MM.1S (cell line): ENCODE measurements at places on chromosomes 7 and 10.
A peak's percentile ranks its signal among the peaks of the same experiment; 100 is the strongest.

DNA sequence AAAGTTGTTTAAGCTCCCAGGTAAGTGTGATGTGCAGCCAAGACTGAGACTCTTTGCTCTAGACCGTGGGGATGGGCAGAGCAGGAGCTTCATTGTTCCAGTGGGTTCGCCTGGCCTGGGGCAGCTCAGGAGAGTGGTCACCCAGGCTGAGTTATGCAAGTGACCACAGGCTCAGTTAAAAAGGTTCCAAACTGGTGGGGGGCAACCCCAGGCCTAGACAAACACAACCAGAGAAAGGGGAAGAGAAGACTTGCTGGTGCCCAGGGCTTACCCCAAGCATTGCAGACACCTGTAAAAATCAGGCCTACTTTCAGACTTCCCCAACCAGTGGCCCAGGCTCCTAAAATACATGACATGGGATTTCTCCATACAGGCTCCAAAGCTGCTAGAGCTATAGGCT is 21.6 kb downstream of the CREB3L2 start:
- H3K4me1 ChIP-seq = peaks cover 56% of the 10 kb centered on the region
- H3K36me3 ChIP-seq = peaks cover 14% of the 10 kb centered on the region

DNA sequence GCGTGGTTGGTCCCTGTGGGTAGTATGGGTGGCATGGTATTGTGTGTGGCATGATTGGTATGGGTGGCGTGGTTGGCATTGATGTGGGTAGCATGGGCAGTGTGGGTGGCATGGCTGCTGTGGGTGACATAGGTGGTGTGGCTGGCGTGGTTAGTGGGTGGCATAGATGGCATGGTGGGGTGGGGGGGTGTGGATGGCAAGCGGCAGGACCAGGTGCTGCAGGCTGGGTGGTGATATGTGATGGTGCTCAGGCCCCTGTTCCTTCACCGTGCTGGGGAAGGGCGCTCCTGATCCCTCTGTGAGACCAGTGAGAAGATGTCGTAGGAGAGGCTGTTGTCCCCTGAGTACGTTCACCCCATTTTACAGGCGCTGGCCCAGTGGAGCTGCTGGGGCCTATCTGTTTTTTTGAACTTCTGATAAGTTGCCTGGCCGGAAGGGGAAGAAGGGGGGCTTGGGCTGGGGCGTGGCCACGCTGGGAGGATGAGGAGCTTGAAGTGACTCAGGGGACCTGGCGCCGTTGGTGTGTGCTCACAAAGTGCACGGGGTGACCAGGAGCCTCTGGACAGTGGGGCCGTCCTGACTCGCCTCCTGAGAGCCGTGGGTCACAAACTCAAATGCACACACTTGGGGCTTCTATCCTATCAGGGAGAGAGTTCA is 17.5 kb downstream of the INPP5A start:
- DNase-seq = no peak
- no peak overlapping the region for H3K4me3 ChIP-seq
- no peak overlapping the region for H3K27ac ChIP-seq

GRCh38 chr10:114265392-114266053 is 26.5 kb downstream of the VWA2 start:
- no peak for DNase-seq
- H3K4me3 ChIP-seq = no peak overlapping the region
- H3K27me3 ChIP-seq = no peaks in the 10 kb centered on the region
- H3K27ac ChIP-seq = no peak overlapping the region
- H3K4me1 ChIP-seq = 0 out of 2 replicates have a peak, but pooled peaks cover 4% of the 10 kb centered on the region

DNA sequence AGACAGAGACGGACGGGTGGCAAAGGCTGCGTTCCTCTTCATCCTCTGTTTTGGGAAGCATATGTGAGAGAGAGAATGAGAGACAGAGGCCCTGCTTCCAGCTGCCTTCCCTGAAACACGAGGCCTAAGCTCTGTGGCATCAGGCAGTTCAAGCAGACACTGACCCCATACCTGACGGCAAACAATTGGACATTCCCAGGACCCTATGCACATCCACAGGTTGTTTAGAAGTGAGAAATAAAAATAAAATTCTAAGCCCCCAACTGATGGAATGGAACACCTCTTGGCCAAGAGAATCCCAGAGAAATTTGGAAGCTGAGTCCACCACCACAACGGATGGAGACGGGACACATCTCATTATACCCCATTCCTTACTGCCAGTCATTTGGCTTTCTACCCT is 105.3 kb downstream of the CPXM2 start:
- H3K4me1 ChIP-seq = no peaks in the 10 kb centered on the region
- no peak for DNase-seq
- H3K27me3 ChIP-seq = no peaks in the 10 kb centered on the region; the same call in 1 of the 2 replicates
- no peak overlapping the region for H3K4me3 ChIP-seq

GRCh38 chr10:102403115-102403514 is 7.6 kb downstream of the NFKB2 start:
- peaks cover 13% of the 10 kb centered on the region for H3K4me1 ChIP-seq
- no peak overlapping the region for H3K27ac ChIP-seq
- DNase-seq = no peak
- peaks cover 12% of the 10 kb centered on the region for H3K27me3 ChIP-seq
- no peak overlapping the region for H3K4me3 ChIP-seq

GRCh38 chr10:111990734-111991133 is 192.8 kb downstream of the GPAM start:
- no peaks in the 10 kb centered on the region for H3K4me1 ChIP-seq
- H3K4me3 ChIP-seq = no peak overlapping the region
- H3K27ac ChIP-seq = no peak overlapping the region
- no peaks in the 10 kb centered on the region for H3K36me3 ChIP-seq

DNA sequence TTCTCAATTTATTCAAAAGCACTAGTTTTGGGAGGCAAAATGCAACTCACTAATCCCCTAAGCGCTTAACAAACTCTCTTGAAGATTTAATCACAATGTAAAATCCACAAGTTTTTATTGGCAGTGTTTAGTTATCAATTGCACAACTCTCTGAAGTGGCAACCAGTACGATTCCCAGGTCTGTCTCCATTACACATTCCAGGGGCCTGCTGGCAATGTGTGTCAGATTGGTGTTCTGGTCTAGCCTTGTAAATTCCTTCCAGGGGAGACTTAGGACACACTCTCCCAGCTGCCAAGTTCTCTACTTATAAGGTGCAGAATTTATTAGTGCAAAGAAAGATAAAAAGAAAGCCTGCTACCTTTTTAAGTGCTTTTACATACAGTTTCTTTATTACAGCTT is 164.7 kb upstream of the HPS1 start:
- no peak overlapping the region for H3K27ac ChIP-seq
- no peak for DNase-seq
- H3K4me1 ChIP-seq = no peaks in the 10 kb centered on the region
- no peak overlapping the region for H3K4me3 ChIP-seq
- H3K36me3 ChIP-seq = no peaks in the 10 kb centered on the region

- no peak overlapping the region for H3K4me3 ChIP-seq
- H3K27ac ChIP-seq = no peak overlapping the region
- no peak for DNase-seq
- H3K27me3 ChIP-seq = no peaks in the 10 kb centered on the region
- H3K4me1 ChIP-seq = no peaks in the 10 kb centered on the region
- H3K36me3 ChIP-seq = no peaks in the 10 kb centered on the region
Measured at GRCh38 chr10:131657985-131658330, 242.8 kb upstream of the PPP2R2D start.

DNA sequence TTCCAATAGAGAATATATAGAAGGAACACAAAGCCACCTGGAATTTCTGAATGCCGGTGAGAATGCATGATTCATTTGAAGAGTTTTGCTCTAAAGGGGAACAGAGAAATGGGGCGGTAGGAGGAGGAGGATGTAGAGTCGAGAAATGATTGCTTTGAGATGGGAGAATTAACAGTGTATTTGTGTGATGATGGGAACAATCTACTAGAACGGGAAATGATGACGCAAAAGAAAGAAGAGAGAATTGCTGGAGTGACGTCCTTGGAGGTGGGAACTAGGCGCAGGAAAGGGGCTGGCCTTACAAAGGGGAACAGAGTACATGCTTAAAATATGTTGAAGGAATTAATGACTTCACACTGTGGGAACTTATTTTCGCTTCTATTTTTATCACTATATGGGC is 188.1 kb downstream of the SDHAF3 start:
- H3K27ac ChIP-seq = no peak overlapping the region
- no peaks in the 10 kb centered on the region for H3K36me3 ChIP-seq
- H3K27me3 ChIP-seq = no peaks in the 10 kb centered on the region
- no peak overlapping the region for H3K4me3 ChIP-seq
- no peak for DNase-seq

- H3K27me3 ChIP-seq = no peaks in the 10 kb centered on the region
- no peaks in the 10 kb centered on the region for H3K4me1 ChIP-seq
- H3K36me3 ChIP-seq = no peaks in the 10 kb centered on the region
- no peak overlapping the region for H3K4me3 ChIP-seq
- DNase-seq = no peak
Measured at GRCh38 chr7:11217848-11218565, 244.3 kb downstream of the PHF14 start.

GRCh38 chr7:18344536-18344935 is 151.0 kb upstream of the HDAC9 start:
- H3K36me3 ChIP-seq = no peaks in the 10 kb centered on the region
- no peak for DNase-seq
- no peak overlapping the region for H3K4me3 ChIP-seq
- no peaks in the 10 kb centered on the region for H3K27me3 ChIP-seq
- no peak overlapping the region for H3K27ac ChIP-seq

- H3K36me3 ChIP-seq = no peaks in the 10 kb centered on the region
- no peaks in the 10 kb centered on the region for H3K27me3 ChIP-seq
- no peak overlapping the region for H3K27ac ChIP-seq
Measured at GRCh38 chr7:148503900-148504487, 86.6 kb upstream of the C7orf33 start.

DNA sequence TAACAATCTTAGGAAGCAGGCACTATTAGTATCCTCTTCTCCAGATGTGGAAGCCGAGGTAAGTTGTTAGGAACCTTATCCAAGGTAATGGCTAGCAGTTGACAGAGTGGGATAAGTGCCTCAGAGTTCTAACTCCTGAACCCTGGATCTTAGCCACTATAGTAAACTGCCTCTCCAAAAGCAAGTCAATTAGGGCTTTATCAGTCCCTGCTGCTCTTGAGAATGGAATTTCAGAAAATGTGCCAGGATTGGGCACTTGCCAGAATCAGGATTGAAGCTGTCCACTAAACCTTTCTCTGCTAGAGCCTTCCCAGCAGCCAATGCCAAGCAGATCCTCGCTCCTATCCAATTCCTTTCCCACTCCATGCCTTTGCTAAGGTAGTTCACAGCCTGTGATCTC is 777.5 kb upstream of the POM121L12 start:
- no peaks in the 10 kb centered on the region for H3K27me3 ChIP-seq
- DNase-seq = no peak
- H3K4me1 ChIP-seq = no peaks in the 10 kb centered on the region
- no peak overlapping the region for H3K27ac ChIP-seq
- H3K4me3 ChIP-seq = no peak overlapping the region
- no peaks in the 10 kb centered on the region for H3K36me3 ChIP-seq

GRCh38 chr7:98831641-98832221 is 38.1 kb downstream of the TMEM130 start:
- H3K36me3 ChIP-seq = no peaks in the 10 kb centered on the region
- no peak for DNase-seq
- no peaks in the 10 kb centered on the region for H3K4me1 ChIP-seq
- no peaks in the 10 kb centered on the region for H3K27me3 ChIP-seq
- no peak overlapping the region for H3K27ac ChIP-seq
- H3K4me3 ChIP-seq = no peak overlapping the region

- DNase-seq = no peak
- H3K27me3 ChIP-seq = no peaks in the 10 kb centered on the region
- H3K4me1 ChIP-seq = no peaks in the 10 kb centered on the region
- H3K36me3 ChIP-seq = no peaks in the 10 kb centered on the region
- peak overlapping the region; percentile 53 for H3K4me3 ChIP-seq
Measured at GRCh38 chr10:84193846-84194423, 402 bp upstream of the CDHR1 start.

DNA sequence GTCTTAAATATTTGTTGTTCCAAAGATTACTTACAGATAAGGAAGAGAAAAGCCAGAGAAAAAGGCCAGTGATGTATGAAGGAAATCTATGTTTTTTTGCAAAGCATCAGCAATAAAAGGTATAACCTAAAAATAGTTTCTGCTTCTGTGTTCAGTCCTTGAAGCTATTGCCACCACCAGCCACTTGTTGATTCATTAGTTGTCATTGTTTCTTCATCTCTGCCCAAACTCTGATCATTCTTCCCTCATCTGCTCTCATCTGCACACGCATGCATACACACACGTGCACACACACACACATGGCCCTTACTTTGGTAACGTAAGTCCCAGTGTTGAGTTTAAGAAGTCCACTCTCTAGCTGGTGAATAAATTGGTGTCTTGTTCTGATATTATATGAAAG is 540.7 kb downstream of the GATA3 start:
- no peak overlapping the region for H3K27ac ChIP-seq
- H3K4me1 ChIP-seq = no peaks in the 10 kb centered on the region
- H3K4me3 ChIP-seq = no peak overlapping the region
- DNase-seq = no peak
- H3K27me3 ChIP-seq = no peaks in the 10 kb centered on the region
- no peaks in the 10 kb centered on the region for H3K36me3 ChIP-seq

GRCh38 chr10:24255115-24255880 is 46.4 kb downstream of the KIAA1217 start:
- H3K4me1 ChIP-seq = no peaks in the 10 kb centered on the region
- no peak overlapping the region for H3K4me3 ChIP-seq
- no peak for DNase-seq
- no peak overlapping the region for H3K27ac ChIP-seq

GRCh38 chr10:89427629-89428028 is 13.3 kb downstream of the IFIT5 start:
- H3K27me3 ChIP-seq = no peaks in the 10 kb centered on the region
- H3K4me1 ChIP-seq = no peaks in the 10 kb centered on the region
- no peak overlapping the region for H3K27ac ChIP-seq
- DNase-seq = no peak
- H3K4me3 ChIP-seq = no peak overlapping the region
- no peaks in the 10 kb centered on the region for H3K36me3 ChIP-seq

DNA sequence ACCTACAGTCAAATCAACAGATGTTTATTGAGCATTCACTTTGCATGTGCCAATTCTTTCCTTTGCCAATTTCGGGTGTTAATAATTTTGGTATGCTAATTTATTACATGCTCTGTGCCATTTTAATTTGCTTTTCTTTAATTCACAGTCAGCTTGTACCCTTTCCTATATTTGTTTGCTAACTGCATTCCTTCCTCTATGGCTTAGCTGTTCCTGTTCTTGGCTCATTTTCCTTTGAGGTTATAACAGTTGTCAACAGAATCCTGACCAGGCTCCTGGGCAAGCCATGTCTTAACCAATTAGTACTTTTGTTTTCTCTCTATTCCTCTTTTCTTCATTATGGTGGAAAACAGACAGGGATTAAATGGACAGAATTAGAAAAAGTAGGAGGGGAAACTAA is 73.6 kb upstream of the RPA3 start:
- H3K27me3 ChIP-seq = no peaks in the 10 kb centered on the region
- H3K4me3 ChIP-seq = no peak overlapping the region
- no peaks in the 10 kb centered on the region for H3K36me3 ChIP-seq
- H3K4me1 ChIP-seq = peaks cover 13% of the 10 kb centered on the region; the same call in 1 of the 2 replicates
- H3K27ac ChIP-seq = no peak overlapping the region

- no peak overlapping the region for H3K4me3 ChIP-seq
- no peak for DNase-seq
- H3K27ac ChIP-seq = no peak overlapping the region
- no peaks in the 10 kb centered on the region for H3K36me3 ChIP-seq
- no peaks in the 10 kb centered on the region for H3K27me3 ChIP-seq
Measured at GRCh38 chr10:99966306-99966705, 43.4 kb downstream of the DNMBP start.
